ENCODE measurements at places on chromosomes 3 and 15.

GRCh38 chr3:184591789-184592188 is 30.2 kb downstream of the EPHB3 start:
- no peak for DNase-seq

GRCh38 chr3:170419557-170420087 is 954 bp downstream of the CLDN11 start:
- DNase-seq: no peak

GRCh38 chr15:67101911-67102598 is 36.7 kb downstream of the SMAD3 start:
- DNase-seq: no peak

DNA sequence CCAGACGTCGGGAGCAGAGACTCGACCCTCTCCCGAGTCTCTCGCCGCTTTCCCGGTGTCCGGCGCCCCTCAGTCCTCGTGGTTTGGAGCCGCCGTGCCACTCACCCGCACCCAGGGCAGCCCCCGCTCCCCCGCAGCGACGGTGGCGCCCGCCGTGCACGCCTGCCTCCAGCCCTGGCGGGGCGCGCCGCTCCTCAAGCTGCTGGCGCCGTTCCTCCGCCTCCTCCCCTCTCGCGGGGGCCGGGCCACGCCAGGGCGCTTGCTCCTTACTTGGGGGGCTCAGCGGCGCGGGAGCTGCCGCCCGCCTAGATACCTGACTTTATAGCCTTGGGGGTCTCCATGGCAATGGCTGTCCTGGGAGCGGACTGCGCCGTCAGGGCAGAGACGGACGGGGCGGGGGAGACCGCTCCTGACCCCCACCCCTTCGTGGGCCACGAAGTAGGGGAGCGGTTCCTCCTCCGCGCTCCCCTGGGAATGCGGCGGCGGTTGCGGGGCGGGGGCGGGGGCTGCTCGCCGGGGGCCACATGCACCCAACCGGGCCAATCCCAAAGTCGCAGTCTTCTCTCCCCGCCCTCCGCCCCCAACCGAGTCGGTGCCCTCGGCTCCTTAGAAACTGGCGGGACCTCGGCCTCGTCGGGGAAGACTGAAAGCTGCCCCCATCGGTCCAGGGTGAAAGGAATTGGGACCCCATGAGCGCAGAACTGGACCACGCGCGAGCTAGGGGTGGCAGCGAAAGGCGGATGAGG is at the start of gene ANKRD63:
Gene ANKRD63 (minus strand): TSS at position 196 of the 746 bp plus-strand sequence. CDS start 478 bp downstream, outside the sequence.
- no peak for DNase-seq

GRCh38 chr3:156818273-156818651 is 7.9 kb upstream of the LEKR1 start:
- no peak for DNase-seq

GRCh38 chr3:166860217-166860616 is 519.9 kb downstream of the ZBBX start:
- DNase-seq: no peak

DNA sequence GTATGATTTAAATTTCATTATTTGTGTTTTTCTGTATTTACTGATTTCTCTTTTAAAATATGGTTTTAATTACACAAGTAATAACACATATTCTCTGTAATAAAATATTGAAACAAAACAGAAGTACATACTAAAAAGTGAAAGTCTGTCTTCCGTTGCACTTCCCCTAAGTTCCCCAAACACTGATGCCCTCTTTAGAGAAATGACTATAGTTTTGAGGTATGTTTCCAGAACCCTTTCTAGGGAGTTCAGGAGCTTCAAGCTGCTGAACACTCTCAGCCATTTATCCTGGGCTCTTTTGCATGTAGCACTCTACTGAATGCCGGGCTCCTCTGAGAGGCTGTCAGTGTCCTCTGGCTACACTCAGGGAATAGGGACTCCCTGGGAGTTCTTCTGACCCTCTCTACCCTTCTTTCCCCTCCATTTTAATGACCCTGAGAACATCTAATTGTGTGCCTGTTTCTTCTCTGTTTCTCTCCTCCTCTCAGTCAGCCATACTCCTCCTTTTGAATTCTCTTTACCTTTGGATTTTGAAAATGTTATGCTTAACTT is 60.4 kb upstream of the KCNAB1 start:
- DNase-seq: no peak

DNA sequence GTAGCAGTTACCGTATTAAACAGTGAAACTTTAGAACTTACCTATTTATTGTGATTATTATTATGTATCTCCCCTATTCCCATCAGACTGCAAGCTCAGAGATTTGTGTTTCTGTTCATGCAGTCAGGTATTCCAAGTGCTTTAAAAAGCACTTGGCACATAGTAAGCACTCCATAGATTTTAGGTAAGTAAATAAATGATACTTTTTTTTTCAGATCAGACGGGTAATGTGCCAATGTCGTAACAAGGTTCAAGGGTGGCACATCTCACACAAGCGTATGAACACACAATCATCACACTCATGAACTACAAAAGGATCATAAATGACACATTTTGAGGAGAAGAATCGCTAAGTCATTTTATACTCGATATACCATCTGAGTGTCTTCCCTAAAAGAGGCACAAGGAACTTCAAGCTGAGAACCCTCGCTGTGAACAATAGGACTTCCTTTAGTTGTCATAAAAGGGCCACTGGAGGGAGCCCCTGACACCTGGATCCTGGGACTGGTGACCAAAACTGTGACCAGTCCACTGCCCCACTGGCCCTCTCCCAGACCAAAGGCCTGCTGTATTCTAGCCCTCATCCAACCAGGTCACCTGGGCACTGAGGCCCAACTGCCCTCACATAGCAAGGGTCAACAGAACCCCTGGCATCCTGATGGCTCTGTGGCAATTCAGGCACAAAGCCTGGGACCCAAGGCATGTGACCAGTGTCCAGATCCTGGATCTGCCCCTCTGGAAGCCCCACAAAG is 32.1 kb downstream of the KIF9 start:
- no peak for DNase-seq

- no peak for DNase-seq
Observed at GRCh38 chr3:10508619-10509260, 3.4 kb upstream of the ATP2B2 start.

DNA sequence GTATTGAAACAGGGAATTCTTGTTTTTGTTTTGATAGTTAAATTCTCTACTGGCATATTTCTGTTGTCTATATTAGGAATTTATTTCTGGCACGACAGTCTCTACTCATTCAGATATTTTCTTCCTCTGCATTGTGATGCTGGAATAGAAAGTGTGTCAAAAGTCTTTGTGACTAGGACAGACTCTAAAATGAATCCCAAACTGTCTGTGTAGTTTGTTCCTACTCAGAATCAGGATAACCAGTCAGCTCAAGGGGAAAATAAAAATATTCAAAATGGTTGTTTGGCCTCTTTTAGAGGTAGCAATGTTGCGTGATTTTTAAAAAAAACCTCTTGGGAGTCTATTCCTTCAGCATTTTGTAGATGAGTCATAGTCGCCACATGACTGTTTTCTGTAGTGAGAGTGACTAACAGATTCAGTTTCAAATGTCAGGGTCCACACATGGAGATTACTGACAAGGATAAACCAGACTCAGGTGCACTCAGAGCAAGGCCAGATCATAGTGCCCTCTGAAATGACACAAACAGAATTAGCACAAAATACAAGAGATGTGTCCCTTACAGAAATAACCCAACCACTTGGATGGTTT is 13.1 kb downstream of the SLC7A14 start:
- no peak for DNase-seq

GRCh38 chr3:27971600-27971999 is 249.5 kb upstream of the EOMES start:
- DNase-seq: no peak

DNA sequence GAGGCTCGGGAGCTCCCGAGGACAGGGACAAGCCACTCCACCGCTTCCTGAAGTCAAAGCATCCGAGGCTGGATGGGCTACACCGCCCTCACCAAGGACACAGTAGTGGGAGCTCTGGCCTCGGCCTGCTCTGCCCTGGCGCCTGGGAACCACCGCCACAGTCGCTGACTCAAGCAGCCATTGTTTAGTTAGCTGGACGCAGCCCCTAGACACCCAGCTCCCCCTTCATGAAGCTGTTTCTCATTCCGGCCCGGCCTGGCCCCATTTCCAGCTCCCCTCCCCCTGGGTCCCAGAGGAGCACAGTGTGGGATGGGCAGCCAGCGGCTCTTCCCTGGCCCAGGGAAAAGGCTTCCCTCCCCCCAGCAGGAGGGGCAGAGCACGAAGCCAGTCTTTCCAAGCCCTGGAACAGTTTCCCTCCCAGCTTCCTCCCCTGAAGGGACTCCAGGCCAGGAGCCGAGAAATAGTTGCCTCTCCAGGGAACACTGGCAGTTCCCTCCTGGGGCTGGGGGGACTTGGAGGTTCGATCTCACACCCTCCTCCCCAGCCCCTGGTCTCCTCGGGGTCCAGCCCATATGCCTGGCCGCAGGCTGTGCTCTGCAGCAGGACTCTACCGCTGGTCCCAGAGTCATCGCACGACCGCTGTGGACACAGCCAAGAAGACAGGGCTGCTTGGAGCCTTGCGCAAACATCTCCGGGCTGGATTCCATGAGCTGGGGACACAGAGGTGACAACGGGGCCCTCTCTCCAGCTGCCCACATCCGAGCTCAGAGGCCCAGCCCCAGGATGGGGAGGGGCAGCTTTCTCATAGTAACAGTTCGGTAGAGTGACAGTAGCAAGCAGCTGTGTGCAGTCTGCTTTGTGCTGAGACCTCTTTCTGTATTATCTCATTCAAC is 10.0 kb downstream of the PLXND1 start:
- DNase-seq: no peak

- DNase-seq: no peak
Observed at GRCh38 chr15:62406305-62406891, 241.3 kb upstream of the C2CD4B start.

- no peak for DNase-seq
Observed at GRCh38 chr3:146747928-146748327, 142.8 kb upstream of the PLSCR5 start.

DNA sequence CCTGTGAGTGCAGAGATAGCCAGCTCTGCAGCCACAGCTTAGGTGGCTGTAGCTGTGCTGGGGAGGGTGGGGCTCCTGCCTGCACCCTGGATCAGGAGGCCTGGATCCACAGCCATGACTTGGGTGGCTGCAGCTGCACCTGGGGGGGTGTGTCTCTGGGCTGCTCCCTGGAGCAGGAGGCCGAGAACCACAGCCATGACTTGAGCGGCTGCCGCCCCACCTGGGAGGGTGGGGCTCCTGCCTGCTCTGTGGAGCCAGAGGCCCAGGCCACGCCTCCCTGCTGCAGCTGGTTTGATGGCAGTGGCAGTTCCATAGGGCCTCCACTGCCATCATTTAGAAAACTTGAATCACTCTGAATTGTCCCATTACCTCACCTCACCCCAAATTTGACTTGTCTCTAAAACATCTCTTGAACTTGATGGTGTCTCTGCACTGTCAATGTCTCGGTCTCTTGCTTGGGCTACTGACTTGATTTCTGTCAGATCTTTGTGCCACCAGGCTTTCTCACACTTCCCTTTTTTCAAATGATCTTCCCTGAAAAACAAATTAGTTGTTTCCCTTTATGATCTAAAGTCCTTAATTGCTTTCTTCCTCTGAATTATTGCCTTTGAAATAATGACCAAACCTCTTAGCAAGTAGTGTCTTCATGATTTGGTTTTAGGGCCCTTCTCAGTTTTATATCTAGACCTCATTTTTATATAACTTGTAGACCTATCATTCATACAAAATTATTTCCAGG is 313.2 kb upstream of the MME start:
- no peak for DNase-seq

GRCh38 chr15:82568986-82569385 is 28.7 kb upstream of the RPS17 start:
- no peak for DNase-seq

GRCh38 chr3:71142441-71143161 is 440.9 kb downstream of the FOXP1 start:
- no peak for DNase-seq

- DNase-seq: no peak
Observed at GRCh38 chr15:70245932-70246622, 148.4 kb upstream of the TLE3 start.

DNA sequence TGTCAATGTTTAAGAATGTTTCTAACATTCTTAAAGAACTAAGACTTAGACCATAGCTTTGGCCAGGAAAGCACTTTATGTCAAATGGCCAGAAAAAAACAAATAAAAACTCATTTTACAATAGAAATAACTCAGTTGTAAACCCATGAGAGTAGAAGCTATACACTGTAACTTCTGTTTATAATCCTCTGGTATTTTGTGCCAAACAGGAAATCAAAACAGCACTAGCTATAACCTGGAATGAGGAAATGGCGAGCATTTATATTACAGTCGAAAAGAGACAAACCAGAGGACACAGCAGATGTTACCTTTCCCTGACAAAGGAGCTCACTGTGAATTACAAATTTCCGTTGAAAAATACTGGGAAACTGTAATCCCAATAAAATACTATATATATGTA is 10.3 kb downstream of the GK5 start:
- no peak for DNase-seq

- no peak for DNase-seq
Observed at GRCh38 chr3:176296066-176296597, 901.1 kb downstream of the TBL1XR1 start.

GRCh38 chr3:16448639-16449070 is 64.8 kb downstream of the RFTN1 start:
- DNase-seq: no peak

GRCh38 chr15:68730471-68730919 is 90.2 kb downstream of the ANP32A start:
- no peak for DNase-seq

DNA sequence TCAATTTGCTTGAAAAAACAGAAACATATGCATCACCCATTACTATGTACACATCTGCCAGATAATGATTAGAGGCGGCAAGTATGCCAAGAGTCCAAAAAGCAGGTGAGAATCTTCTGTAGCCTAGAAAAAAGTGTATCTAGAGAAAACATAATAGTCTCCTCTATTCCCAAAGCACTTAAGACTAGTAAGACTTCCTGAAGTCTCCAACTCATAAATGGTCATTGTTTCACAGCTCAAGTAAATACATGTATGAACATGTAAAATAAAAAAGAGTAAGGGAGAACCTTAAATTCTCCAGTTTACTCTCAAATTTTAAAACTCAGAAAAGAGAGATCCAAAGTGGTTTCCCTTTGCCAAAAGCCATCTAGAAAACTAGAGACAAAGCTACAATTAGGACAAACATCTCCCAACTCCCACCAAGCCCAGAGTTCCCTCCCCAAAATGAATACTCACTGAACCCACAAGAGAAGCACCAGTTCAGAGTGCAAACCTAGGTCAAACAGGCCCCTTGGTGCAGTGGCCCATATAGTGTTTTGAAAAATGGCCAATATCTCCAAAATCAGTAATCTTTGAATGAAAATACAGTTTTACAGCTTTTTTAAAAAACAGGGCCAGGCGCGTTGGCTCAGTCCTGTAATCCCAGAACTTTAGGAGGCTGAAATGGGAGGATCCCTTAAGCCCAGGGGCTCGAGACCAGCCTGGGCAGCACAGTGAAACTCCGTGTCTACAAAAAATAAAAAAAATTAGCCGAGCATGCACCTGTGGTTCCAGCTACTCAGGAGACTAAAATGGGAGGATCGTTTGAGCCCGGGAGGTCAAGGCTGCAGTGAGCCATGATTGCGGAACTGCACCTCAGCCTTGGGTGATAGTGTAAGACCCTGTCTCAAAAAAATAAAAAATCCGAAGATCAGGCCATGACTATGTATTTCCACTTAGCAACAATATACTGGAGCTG is 11.0 kb upstream of the MAP4 start:
- no peak for DNase-seq

- no peak for DNase-seq
Observed at GRCh38 chr15:92332125-92332899, 61.4 kb upstream of the ST8SIA2 start.
